ENCODE measurements at places on chromosomes 13 and 19. TPM values are rescaled to one million over a fixed set of nuclear protein-coding genes. Genes with fewer than 3 reads are reported as not detected.

Gene SOX1
- not detected for total RNA-seq

- H3K4me1 ChIP-seq = no peaks in the 10 kb centered on the region
- H3K27me3 ChIP-seq = no peaks in the 10 kb centered on the region
- H3K27ac ChIP-seq = no peak overlapping the region
- DNase-seq = no peak
- no peaks in the 10 kb centered on the region for H3K36me3 ChIP-seq
These were observed 14.3 kb upstream of the QTRT1 start for GRCh38 chr19:10686661-10687517.

DNA sequence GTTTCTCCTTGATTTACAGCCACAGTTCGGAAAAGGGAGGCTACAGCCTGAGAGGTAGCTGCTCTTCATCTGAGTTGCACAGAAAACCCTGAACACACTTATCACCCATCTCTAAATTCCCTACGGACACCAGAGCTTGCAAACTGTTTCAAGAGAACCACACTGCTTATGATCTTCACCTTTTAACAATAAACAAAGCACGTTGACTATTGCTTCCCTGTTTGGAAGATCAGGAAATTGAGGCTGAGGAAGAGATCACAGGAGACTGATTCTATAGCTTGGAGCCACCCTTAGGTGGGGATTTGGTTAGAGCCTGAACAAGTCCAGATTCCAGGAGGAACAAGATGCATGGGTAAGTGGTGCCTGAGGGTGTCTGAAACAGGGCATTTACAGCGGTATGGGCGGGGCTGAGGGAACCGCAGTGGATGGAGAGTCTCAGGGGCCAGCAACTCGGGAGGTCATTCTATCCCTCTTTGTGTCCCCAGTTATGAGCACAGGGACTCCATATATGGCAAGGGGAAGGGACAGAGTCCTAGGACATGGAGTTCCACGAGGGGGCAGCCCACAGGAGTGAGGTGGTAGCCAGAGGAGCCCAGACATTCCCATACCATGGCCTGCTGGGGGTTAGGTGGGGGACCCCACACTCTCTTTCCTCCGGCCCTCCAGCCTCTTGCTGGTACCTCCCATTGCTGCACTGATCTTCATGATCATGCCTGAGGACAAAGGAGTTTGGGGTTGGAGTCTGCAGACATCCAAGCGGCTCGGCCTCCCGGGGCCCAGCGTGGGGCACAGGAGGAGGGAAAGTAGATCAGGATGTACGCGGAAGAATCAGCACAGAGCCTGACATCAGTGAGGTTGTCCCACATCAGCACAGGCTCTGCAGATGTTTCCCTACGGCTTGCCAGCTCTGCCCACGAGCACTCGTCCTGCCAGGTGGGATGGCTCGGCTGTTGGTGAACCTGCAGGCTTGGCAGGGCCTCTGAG, 162.3 kb upstream of the ZNF536 start:
- no peak for DNase-seq
- H3K4me1 ChIP-seq = no peaks in the 10 kb centered on the region
- no peaks in the 10 kb centered on the region for H3K27me3 ChIP-seq
- no peak overlapping the region for H3K4me3 ChIP-seq
- H3K27ac ChIP-seq = no peak overlapping the region

DNA sequence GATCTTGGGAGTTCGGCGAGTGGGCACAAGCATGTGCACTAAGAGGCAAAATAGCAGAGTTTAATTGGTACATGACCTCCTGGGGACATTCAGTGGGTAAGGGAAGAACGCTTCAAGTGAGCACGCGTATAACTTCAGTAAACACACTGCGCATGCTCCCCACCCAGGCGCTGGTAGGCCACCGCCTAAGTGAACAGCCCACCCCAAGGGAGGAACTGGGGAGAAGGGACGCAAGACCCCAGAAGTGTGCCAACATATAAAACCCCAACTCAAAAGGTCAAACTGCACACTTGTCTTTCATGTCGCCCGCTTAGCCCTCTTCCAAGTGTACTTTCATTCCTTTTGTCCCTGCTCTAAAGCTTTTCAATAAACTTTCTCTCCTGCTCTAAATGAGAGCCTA, 10.5 kb upstream of the NTN5 start:
- no peaks in the 10 kb centered on the region for H3K36me3 ChIP-seq
- no peaks in the 10 kb centered on the region for H3K27me3 ChIP-seq
- no peak overlapping the region for H3K27ac ChIP-seq
- no peak for DNase-seq
- no peak overlapping the region for H3K4me3 ChIP-seq
- H3K4me1 ChIP-seq = peaks cover 6% of the 10 kb centered on the region

GRCh38 chr19:10333758-10334587, 644 bp upstream of the RAVER1 start:
- no peaks in the 10 kb centered on the region for H3K27me3 ChIP-seq
- H3K36me3 ChIP-seq = peaks cover 12% of the 10 kb centered on the region
- no peak for DNase-seq
- H3K4me1 ChIP-seq = no peaks in the 10 kb centered on the region
- peak overlapping the region; percentile 70 for H3K27ac ChIP-seq

Gene ZNF154
- 0.90 TPM for total RNA-seq

DNA sequence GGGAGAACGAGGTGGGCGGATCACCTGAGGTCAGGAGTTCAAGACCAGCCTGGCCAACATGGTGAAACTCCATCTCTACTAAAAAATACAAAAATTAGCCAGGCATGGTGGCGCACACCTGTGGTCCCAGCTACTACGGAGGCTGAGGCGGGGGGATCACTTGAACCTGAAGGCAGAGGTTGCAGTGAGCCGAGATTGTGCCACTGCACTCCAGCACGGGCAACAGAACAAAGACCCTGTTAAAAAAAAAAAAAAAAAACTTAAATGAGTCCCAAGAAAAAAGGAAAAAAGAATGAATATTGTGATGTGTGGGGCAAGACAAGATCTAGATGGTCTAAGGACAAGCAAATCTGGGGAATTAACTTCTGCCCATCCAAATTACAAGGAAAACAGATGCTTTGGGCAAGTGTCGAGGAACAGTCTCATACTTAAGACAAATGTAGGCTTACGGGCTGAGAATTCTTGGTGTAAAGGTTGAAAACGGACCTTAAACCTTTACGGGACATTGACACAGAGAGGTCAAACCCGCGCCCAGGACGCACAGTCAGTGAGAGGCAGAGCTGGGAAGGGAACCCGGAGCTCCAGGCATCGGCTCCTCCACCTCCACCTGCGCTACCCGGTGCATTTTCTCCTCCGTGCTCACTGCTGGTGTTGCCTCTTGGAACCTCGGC, 656 bp upstream of the ZNF324 start:
- H3K27me3 ChIP-seq = no peaks in the 10 kb centered on the region
- peak overlapping the region; percentile 95 for H3K4me3 ChIP-seq
- DNase-seq = no peak
- no peak overlapping the region for H3K27ac ChIP-seq
- no peaks in the 10 kb centered on the region for H3K36me3 ChIP-seq
- peaks cover 9% of the 10 kb centered on the region for H3K4me1 ChIP-seq

- H3K4me3 ChIP-seq = no peak overlapping the region
- H3K36me3 ChIP-seq = no peaks in the 10 kb centered on the region
- DNase-seq = no peak
- no peaks in the 10 kb centered on the region for H3K4me1 ChIP-seq
- no peak overlapping the region for H3K27ac ChIP-seq
- no peaks in the 10 kb centered on the region for H3K27me3 ChIP-seq
These were observed 251.7 kb upstream of the ARGLU1 start for GRCh38 chr13:106819413-106820180.

Gene KLK14
- not detected for total RNA-seq

Gene ZNF555
- 2.6 TPM for total RNA-seq

DNA sequence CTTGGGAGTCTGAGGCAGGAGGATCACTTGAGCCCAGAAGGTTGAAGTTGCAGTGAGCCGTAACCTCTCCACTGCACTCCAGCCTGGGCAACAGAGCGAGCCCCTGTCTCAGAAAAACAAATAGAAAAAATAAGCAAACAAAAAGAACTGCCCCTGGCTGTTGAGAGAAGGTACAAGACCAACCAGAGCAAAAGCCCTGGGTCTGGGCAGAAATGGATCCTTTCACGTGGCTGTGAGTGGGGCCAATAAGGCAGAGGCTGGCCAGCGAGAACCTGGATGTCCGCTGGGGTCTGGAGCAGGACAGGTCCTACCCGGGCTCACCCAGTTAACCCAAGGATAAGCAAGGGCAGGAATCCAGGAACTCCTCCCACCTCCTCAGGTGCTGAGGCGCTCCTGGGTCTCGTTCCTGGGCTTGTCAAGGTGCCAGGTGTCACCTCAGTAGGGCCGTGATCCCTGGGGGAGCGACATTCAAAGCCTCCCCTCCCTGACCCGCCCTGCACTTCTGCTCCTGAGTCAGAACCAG, 4.7 kb upstream of the SLC5A5 start:
- DNase-seq = no peak
- H3K27me3 ChIP-seq = peaks cover 16% of the 10 kb centered on the region
- no peaks in the 10 kb centered on the region for H3K4me1 ChIP-seq
- H3K36me3 ChIP-seq = peaks cover 27% of the 10 kb centered on the region
- no peak overlapping the region for H3K27ac ChIP-seq
- H3K4me3 ChIP-seq = no peak overlapping the region

DNA sequence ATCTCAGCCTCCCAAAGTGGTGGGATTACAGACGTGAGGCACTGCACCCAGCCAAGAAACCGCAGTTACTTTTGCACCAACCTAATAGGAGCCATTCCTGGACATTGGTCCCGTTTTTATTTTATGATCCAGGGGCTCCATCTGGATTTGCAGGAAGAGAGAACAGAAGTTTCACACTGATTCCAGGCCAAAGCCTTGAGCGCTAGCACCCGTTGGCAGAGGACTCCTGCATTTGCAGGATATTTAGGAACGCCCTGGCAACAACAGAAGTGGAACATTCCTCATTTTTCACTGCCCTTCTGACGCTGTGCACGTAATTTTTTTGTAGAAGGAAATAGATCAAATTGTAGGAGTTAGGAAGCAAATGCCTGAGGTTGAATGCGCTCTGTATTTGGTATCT, 11.7 kb upstream of the SULT2A1 start:
- no peak overlapping the region for H3K27ac ChIP-seq
- H3K36me3 ChIP-seq = no peaks in the 10 kb centered on the region
- H3K27me3 ChIP-seq = no peaks in the 10 kb centered on the region
- no peak overlapping the region for H3K4me3 ChIP-seq
- no peak for DNase-seq
- H3K4me1 ChIP-seq = peaks cover 24% of the 10 kb centered on the region

GRCh38 chr19:5974721-5975387, 3.1 kb downstream of the RANBP3 start:
- no peak overlapping the region for H3K27ac ChIP-seq
- H3K36me3 ChIP-seq = no peaks in the 10 kb centered on the region
- no peak for DNase-seq
- peaks cover 5% of the 10 kb centered on the region for H3K4me1 ChIP-seq
- H3K4me3 ChIP-seq = no peak overlapping the region

Gene MAMSTR
- 0.24 TPM for total RNA-seq

Gene C1QTNF9
- total RNA-seq = 0.18 TPM

Gene FOXA3
- 21.0 TPM for total RNA-seq

GRCh38 chr19:1847684-1848398, 442 bp downstream of the REXO1 start:
- peak overlapping the region; percentile 100 for H3K4me3 ChIP-seq
- peaks cover 18% of the 10 kb centered on the region for H3K4me1 ChIP-seq
- DNase-seq = peak; percentile 67
- H3K27ac ChIP-seq = peak overlapping the region; percentile 100
- H3K36me3 ChIP-seq = no peaks in the 10 kb centered on the region
- H3K27me3 ChIP-seq = no peaks in the 10 kb centered on the region

- no peak overlapping the region for H3K27ac ChIP-seq
- no peak overlapping the region for H3K4me3 ChIP-seq
- H3K27me3 ChIP-seq = no peaks in the 10 kb centered on the region
- H3K36me3 ChIP-seq = peaks cover 11% of the 10 kb centered on the region
- no peaks in the 10 kb centered on the region for H3K4me1 ChIP-seq
These were observed 9.8 kb upstream of the DACT3 start for GRCh38 chr19:46670813-46671212.

Gene KLK12
- total RNA-seq = not detected

Gene PRTN3
- total RNA-seq = not detected

Gene SMIM44
- total RNA-seq = not detected

Gene MUC16
- total RNA-seq = under 0.01 TPM

GRCh38 chr19:34254698-34255432, 511 bp downstream of the GARRE1 start:
- peaks cover 24% of the 10 kb centered on the region for H3K4me1 ChIP-seq
- H3K4me3 ChIP-seq = peak overlapping the region; percentile 82
- no peaks in the 10 kb centered on the region for H3K27me3 ChIP-seq
- peak overlapping the region; percentile 82 for H3K27ac ChIP-seq
- H3K36me3 ChIP-seq = no peaks in the 10 kb centered on the region

- H3K4me3 ChIP-seq = no peak overlapping the region
- no peaks in the 10 kb centered on the region for H3K27me3 ChIP-seq
- peaks cover 9% of the 10 kb centered on the region for H3K4me1 ChIP-seq
- H3K27ac ChIP-seq = no peak overlapping the region
- peak; percentile 36 for DNase-seq
These were observed 169.8 kb downstream of the SPRY2 start for GRCh38 chr13:80171096-80171495.

DNA sequence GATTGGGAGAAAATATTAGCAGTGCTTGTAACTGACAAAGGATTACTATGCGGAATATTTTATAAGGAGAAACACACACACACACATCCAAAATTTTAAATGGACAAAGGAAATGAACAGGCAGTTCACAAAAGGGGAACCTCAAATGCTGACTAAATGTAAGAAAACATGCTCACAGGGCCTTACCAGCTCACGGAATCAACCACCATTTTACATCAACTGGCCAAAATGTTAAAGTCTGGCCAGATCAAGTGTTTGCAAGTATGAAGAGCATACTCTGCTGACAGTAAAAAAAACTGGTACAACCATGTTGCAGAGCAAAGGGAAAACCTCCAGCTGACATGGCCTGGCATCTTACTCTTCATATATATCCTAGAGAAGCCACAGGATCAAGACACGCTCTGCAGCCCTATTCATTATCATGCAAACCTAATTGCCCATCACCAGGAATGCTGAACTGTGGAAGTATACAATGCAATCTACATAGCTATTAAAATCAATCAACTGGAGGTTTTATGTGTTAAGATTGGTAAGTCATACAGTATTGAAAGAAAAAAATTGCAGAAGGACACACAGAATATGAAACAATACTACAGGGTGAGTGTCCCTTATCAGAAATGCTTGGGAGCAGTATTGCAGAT, 124.4 kb downstream of the RNF17 start:
- no peak for DNase-seq
- no peak overlapping the region for H3K4me3 ChIP-seq
- H3K36me3 ChIP-seq = no peaks in the 10 kb centered on the region
- no peak overlapping the region for H3K27ac ChIP-seq
- no peaks in the 10 kb centered on the region for H3K27me3 ChIP-seq
- H3K4me1 ChIP-seq = no peaks in the 10 kb centered on the region

DNA sequence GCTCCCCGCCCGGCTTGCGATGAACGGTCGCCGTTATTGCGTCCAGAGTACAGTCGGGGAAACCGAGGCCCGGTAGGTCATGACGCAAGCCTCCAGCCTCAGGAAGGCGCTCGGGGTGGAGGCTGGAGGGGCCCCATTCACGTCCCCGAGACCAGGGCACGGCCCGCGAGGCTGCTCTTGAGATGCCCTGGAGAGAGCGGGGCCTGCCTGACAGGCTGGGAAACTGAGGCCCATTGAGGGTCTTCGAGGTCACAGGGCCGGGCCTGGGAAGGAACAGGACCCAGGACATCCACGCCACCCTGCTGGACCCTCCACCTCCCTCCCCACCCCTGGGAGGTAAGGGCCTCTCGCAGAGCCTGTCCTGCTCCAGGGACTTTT, 367 bp downstream of the NDUFS7 start:
- H3K36me3 ChIP-seq = peaks cover 5% of the 10 kb centered on the region
- no peak for DNase-seq
- peak overlapping the region; percentile 83 for H3K27ac ChIP-seq
- no peaks in the 10 kb centered on the region for H3K27me3 ChIP-seq

Gene PRR22
- total RNA-seq = 1.7 TPM

All from right lobe of liver (tissue), 6 donors.